Stimulated activated CD4-positive, alpha-beta T cell treated with anti-CD3 and anti-CD28 coated beads, Interleukin-4, amount 100 ng/mL, for 48 hours (primary cell): ENCODE measurements at places on chromosomes 12 and 14.

DNA sequence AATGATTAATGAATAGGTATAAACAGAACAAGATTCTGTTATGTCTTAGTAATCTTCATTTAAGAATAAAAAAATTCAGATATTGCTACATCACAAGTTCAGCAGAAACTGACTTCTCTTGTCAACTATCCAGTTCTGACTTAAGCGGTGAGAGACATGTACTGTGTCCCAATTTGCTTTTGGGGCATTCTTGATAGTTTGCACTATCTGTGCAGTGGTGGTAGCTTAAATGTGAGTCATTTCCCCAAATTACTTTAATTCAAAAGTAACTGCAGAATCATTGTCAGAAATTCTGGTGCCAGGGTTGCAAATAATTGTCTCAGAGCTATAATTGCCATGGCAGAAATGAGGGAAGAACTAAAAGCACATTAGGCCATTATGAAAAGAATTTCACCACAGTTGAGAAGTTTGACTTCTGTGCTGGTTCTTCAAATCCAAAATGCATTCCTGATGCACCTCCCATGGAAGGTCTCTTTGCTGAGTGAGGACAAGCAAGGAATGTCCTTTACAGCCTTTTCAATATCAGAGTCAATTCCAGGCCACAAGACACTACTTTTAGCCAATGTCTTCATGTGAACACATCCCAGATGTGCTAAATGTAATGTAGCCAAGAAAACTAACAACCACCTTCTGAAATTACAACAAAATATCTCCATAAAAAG is 304.7 kb downstream of the SSPN start:
- DNase-seq, result no peak

DNA sequence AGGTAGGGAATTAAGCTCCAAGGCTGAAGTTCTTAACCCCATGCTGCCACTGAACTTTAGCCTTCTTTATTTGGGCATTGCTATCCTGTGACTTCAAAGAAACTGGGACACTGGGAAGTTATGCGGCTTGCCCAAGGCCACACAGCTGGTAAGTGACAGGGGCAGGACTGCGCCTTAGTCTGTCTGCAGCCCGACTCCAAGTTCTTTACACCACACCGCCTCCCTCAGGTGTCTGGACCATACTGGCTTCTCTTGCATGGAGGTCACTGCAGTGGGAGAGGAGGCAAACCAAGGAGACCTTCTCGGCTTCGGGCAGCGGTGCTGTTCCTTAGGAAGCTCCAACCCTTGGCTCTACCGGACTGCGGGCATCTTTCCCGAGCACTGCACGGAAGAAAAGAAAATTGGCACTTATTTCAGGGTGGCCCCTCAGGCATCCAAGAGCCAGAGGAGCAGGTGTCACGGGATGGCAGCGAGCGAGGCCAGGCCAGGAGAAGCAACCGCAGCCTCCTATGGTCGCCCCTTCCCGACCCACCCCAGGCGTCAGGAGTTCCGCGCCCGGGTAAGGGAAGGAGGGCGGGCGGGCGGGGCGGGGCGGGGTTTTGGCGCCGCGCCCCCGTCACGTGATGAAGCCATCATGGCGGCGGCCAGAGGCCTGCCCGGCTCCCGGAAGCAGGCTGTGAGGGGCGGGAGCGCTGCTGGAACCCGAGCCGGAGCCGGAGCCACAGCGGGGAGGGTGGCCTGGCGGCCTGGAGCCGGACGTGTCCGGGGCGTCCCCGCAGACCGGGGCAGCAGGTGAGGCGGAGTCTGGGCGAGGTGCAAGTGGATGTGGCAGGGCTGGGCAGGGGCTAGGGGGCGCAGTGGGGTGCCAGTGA is 16.4 kb upstream of the ESPL1 start:
- peak; percentile 66 for DNase-seq

- DNase-seq, result no peak
Observed at GRCh38 chr12:126591533-126591932, 1526.3 kb downstream of the AACS start.

GRCh38 chr12:2149091-2149490 is 96.3 kb downstream of the CACNA1C start:
- DNase-seq, result no peak

DNA sequence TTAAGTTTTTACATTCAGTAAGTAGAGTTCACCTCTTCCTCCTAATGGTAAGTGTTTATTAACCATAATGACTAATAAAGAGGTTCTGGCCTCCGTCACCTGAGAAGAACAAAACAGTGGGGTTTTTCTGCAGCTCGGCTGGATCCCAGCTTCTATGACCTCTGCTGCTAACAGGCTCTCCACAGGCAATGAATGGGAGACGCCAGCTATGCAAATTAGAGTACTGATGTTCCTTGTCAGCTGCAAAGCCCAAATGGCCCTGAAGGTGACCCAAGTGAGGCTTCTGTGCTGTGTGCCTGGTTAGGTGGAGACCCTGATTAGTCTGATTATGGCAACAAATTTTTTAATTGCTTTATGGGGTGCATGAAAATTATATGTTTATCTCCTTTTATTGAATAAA is 218.1 kb downstream of the APAF1 start:
- DNase-seq, result no peak

DNA sequence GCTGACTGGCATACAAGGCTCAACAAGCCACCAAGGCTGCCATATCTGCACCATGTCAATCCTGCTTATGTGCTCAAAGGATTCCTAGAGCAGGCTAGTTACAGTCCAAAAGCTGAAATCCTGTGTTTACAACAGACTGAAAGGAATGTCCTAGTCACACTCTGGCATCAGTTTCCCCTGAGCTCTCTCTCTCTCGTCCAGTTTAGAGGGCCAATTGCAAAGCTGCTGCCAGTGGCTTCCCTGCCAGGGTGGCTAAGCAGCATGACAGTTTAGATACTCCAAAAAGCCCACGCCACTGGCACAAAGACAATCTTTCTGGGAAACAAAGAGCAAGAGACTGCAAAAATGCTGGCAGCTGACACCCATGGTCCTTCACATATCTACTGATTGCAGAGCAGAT is 392.1 kb downstream of the RPS29 start:
- no peak for DNase-seq

GRCh38 chr14:101200650-101201516 is 297.4 kb upstream of the RTL1 start:
- no peak for DNase-seq

DNA sequence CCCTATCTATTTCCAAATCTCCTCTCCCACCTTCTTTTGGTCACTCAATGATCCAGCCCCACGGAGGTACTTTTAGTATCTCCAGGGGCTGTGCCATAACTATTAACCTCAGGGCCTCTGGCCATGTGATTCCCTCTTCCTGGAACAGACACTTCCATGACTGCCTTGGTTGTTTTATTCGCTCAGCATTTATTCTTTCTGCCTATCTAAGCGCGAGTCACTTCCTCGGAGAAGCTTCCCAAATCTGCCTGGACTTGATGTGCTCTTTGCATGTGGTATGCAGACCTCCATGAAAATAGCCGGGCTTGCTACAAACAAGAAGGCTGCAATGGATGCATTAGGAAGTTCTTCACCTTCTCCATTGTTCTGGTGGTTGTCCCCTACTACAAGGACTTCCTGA is 939.0 kb upstream of the TMEM132C start:
- no peak for DNase-seq

DNA sequence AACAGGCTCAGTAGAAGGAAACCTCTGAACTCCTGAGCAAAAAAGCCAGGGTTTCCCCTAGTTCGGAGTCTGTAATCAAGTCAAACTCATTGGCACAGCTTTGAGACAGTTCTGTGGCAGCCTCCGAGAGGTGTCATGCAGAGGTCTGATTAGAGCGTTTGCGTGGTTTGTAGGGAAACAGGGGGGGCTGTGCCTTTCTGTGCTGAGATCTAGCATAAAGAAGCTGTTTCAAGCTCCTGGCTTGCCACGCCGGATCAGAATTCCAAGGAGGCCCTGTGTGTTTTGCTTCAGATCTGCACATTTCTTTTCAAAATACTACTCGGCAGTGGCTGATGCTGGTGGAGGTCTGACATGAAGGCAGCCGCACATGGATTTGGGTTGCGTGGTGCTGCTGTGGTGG is 1.7 kb downstream of the CABP1 start:
- DNase-seq, result no peak
